ENCODE measurements at places on chromosomes 12 and 14. TPM values are rescaled to one million over a fixed set of nuclear protein-coding genes. Genes with fewer than 3 reads are reported as not detected.

DNA sequence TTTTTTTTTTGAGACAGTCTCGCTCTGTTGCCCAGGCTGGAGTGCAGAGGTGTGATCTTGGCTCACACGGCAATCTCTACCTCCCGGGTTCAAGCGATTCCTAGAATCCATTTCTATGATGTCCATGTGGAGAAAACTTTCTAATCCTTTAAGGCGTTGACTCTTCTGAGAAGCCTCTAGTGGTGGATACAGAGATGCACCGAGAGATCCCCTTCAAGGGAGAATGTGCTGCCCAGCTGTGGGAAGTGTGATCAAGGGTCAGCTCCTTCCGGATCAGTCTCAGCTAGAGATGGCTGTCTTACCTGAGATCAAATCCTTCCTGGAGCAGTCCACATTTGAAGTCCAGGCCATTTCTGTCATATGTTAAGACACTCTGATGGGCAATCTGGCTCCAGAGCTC, 92.7 kb upstream of the HECTD1 start:
- no peaks in the 10 kb centered on the region for H3K4me1 ChIP-seq
- H3K27me3 ChIP-seq: no peaks in the 10 kb centered on the region
- H3K36me3 ChIP-seq: no peaks in the 10 kb centered on the region
- DNase-seq: peak; percentile 19
- H3K4me3 ChIP-seq: no peak overlapping the region
- no peak overlapping the region for H3K27ac ChIP-seq

DNA sequence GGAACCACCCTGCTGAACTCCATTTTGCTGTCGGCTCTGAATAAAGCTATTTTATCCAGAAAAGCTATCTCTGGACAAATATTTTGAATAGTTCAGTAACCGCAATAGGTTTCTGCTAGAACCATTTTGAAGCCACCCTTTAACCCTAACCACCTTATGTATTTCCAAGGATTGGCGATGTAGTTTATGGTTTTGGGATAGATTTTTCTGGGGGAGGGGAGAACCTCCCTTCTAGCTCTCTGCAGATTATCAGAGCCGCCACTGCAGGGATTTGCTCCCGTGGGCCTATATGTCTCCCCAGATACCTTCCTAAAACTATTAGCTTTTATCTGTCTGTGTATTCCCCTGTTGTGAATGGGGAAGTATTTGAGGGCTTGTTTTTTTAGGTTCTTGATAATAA, 1.8 kb upstream of the TUBA1B start:
- no peak for DNase-seq
- H3K36me3 ChIP-seq: peaks cover 11% of the 10 kb centered on the region
- peak overlapping the region; percentile 72 for H3K4me3 ChIP-seq
- no peaks in the 10 kb centered on the region for H3K27me3 ChIP-seq

- DNase-seq: peak; percentile 96
- H3K4me1 ChIP-seq: peaks cover 24% of the 10 kb centered on the region
- no peaks in the 10 kb centered on the region for H3K27me3 ChIP-seq
- H3K4me3 ChIP-seq: no peak overlapping the region
Measured at GRCh38 chr14:50038398-50039119, 77.8 kb downstream of the VCPKMT start.

KRT1 gene
- total RNA-seq: not detected

GRCh38 chr12:41919526-41920261, 225.0 kb downstream of the GXYLT1 start:
- DNase-seq: no peak
- H3K27me3 ChIP-seq: no peaks in the 10 kb centered on the region
- no peaks in the 10 kb centered on the region for H3K4me1 ChIP-seq
- no peaks in the 10 kb centered on the region for H3K36me3 ChIP-seq
- no peak overlapping the region for H3K27ac ChIP-seq
- no peak overlapping the region for H3K4me3 ChIP-seq

MANSC4 gene
- total RNA-seq: 0.17 TPM

DNA sequence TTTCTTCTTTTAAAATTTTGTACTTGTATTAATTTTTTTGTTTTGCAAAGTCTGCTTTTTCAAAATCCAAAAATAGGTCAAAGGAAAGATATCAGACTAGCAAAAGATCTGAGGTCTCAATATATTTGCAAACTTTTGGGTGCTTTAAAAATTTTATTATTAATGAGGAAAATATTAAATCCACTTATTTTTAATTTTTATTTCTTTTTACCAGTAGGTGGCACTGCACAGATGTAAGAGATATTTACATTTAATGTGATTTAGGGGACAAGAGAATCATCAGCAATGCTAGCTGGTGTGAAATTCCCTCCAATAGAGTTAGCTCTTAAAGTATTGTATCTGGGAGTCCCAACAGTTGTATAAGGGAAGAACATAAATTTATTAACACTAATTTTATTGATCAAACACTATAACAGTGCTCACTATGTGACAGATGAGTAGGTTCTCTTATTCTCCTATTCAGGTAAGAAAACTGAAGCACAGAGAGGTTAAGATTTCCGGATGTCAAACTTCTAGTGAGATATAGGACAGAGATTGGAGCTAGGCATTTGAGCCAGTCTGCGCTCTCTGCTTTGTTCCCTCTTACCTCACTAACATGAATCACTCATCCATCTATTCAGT, 30.5 kb downstream of the ALX1 start:
- no peaks in the 10 kb centered on the region for H3K36me3 ChIP-seq
- peak; percentile 1 for DNase-seq
- H3K27ac ChIP-seq: no peak overlapping the region
- H3K27me3 ChIP-seq: no peaks in the 10 kb centered on the region
- H3K4me3 ChIP-seq: no peak overlapping the region

DUSP6 gene
- total RNA-seq: 50.0 TPM

DNA sequence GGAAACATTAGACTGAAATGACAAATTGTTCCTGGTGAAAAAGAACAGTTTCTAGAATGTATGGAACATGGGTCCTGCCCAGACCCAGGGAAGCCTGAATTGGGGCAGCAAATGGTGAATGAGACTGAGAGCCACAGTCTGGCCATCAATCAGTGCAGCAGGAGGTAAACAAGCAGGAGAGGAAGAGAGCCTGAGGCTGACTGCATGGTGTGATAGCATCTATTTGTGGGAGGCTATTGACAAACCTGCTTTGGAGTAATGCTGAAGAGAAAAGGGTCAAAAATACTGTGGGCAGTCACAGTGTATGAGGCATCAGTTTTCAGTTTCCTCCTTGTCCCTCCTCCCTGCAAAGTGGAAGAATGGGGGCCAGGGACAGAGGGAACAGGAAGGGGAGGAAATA, 136.8 kb downstream of the ANKS1B start:
- H3K27me3 ChIP-seq: no peaks in the 10 kb centered on the region
- H3K27ac ChIP-seq: no peak overlapping the region
- no peak for DNase-seq
- H3K4me1 ChIP-seq: no peaks in the 10 kb centered on the region
- no peaks in the 10 kb centered on the region for H3K36me3 ChIP-seq

DNA sequence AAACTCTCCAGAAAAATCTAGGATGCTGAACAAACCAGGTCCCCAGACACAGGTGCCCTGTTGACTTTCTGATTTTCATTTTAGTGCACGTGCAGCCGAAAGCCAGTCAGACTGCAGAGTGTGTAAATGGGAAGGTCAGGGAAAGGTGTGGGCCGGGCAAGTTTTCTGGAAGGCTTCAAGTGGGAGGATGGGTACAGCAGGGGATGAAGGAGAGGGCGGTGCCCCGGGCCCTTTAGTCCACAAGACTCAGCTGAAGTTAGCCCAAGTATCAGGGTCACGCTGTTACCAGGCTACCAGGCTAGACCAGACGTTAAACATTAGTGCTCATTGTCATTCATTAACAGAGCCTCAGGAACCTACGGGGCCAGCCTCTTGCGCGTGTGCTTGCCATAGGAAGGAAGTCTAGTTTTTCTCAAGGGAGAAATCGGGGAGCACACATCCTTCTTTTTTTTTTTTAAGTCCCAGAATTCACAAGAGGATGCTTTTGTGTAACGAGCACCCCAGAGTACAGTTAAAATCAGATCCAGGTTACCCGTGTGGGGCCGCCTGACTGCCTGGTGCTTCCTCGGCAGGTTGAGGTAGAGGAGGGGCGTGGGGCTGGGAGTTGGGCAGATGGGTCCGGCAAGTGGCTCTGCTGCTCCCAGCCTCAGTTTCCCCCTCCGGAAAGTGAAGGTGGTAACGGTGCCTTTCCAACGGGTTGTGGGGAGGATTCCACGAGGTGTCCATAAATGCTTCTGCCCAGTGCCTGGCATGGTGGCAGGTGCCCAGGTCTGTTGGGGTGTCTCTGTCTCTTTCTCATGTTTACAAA, 19.1 kb downstream of the BCL7A start:
- H3K4me1 ChIP-seq: no peaks in the 10 kb centered on the region
- H3K27ac ChIP-seq: no peak overlapping the region
- H3K36me3 ChIP-seq: peaks cover 1% of the 10 kb centered on the region

LGALS3 gene
- total RNA-seq: 434 TPM

GRCh38 chr12:2641207-2641606, 153.6 kb upstream of the FKBP4 start:
- H3K4me3 ChIP-seq: no peak overlapping the region
- peak overlapping the region; percentile 89 for H3K27ac ChIP-seq
- no peaks in the 10 kb centered on the region for H3K36me3 ChIP-seq

GRCh38 chr12:28933864-28934527, 215.1 kb upstream of the FAR2 start:
- no peaks in the 10 kb centered on the region for H3K4me1 ChIP-seq
- no peak overlapping the region for H3K27ac ChIP-seq
- no peak overlapping the region for H3K4me3 ChIP-seq
- no peak for DNase-seq

METTL3 gene
- 59.9 TPM for total RNA-seq

DNA sequence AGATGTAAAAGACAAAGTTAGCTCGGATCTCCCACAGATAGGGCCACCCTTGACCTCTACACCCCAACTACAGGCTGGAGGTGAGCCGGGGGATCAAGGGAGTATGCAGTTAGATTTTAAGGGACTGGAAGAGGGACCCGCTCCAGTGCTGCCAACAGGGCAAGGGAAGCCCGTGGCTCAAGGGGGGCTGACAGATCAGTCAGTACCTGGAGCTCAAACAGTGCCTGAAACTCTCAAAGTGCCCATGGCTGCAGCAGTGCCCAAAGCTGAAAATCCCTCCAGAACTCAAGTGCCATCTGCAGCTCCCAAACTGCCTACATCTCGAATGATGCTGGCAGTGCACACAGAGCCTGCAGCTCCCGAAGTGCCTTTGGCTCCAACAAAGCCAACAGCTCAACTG, 10.4 kb downstream of the NYNRIN start:
- no peaks in the 10 kb centered on the region for H3K27me3 ChIP-seq
- no peaks in the 10 kb centered on the region for H3K36me3 ChIP-seq
- DNase-seq: no peak

DNA sequence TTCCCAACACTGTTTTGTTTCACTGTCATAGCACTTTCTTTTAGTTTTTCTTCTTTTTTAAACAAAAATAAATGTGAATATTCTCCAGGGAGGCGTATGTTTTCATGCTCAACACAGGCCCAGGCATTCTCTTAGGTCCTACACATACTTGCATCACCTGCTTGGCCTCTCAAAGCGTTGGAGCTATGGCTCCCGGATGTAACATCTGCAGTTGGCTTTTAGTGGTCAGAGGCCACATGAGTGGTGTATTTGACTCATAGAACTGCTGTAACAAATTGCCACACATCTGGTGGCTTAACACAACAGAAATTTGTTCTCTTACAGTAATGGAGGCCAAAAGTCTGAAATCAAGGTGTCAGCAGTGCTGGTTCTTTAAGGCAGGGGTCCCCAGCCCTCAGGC, 44.6 kb upstream of the VRK1 start:
- H3K4me1 ChIP-seq: no peaks in the 10 kb centered on the region
- H3K27ac ChIP-seq: no peak overlapping the region
- no peaks in the 10 kb centered on the region for H3K27me3 ChIP-seq
- peak; percentile 1 for DNase-seq

RNASE4 gene
- 20.0 TPM for total RNA-seq

DNA sequence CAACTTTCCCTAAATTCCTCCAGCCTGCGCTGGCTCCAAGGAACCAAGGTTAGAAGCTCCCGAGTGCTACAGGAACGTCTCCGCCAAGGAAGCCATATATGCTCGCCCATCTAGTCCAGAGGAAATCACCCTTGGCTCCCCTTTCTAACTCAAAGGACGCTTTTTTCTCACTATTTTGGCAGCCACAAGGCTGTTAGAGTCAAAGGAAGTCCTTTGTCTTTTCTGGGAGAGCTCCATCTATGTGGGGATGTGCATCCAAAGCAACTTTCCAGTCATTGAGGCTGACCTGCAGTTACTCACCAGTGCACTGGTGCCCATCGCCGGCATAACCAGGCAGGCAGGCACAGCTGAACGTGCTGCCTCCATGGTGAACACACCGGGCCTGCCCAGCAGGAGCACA, 37.6 kb downstream of the RTRAF start:
- peaks cover 18% of the 10 kb centered on the region for H3K36me3 ChIP-seq
- no peak for DNase-seq
- no peak overlapping the region for H3K27ac ChIP-seq
- H3K4me1 ChIP-seq: peaks cover 39% of the 10 kb centered on the region
- H3K27me3 ChIP-seq: no peaks in the 10 kb centered on the region
- no peak overlapping the region for H3K4me3 ChIP-seq

DNA sequence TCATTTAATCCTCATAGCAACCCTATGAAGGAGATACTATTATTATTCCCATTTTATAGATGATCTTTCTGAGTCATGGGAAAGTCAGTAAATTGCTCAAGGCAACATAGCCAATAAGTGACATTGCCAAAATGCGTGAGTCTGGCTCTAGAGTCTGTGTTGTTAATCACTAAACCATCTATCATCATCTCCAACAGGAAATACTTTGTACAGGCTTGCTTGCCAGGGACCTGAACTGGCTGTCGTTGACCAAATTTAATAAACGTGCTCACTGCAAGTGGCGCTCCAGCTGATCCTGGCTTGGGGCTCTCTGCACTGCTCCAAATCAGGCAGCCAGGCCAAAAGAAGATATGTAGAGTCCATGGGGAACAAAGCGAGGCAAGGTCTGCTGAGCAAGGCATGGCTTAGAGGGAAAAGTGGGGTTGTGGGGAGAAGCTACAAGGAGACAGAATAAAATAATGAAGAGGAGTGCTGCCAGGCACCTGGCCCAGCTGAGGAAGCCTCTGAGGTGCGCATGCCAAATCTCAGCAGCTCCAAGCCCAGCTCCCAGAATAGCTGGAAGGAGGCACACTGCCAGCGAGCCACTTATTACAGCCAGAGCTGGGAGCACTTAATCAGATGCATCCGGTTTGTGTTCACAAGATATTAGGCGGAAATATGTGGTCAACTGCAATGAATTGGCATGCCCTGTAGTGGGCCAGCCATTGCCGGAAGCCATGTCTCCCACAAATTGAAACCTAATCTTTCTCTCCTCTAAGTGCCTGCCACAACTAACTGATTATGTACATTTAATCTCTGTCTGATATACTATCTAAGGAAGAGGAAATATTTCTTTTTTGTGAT, 43.3 kb upstream of the PTPRO start:
- no peak overlapping the region for H3K4me3 ChIP-seq
- no peaks in the 10 kb centered on the region for H3K4me1 ChIP-seq
- DNase-seq: peak; percentile 89
- no peak overlapping the region for H3K27ac ChIP-seq
- H3K27me3 ChIP-seq: no peaks in the 10 kb centered on the region
- no peaks in the 10 kb centered on the region for H3K36me3 ChIP-seq

DNA sequence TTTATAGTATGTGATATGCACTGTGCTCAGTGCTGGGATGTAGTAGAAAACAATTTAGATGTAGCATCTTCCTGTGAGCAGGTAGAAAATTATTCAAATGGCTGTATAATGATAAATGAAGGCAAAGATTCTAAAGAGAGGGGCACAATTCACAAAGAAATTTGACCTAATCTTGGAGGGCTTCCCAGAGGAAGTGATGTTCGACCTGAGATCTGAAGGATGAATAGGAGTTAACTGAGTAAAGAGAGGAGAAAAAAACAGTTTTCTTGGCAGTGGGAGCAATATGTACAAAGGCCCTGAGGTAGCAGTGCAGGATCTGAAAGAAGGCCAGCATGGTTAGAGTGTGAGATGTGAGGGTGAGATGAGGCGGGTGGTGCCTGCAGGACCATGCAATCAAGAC, 15.2 kb downstream of the RPH3A start:
- no peak overlapping the region for H3K4me3 ChIP-seq
- H3K4me1 ChIP-seq: no peaks in the 10 kb centered on the region
- no peak overlapping the region for H3K27ac ChIP-seq
- DNase-seq: no peak

EML5 gene
- total RNA-seq: 0.66 TPM

GAS2L3 gene
- 33.4 TPM for total RNA-seq
